ENCODE measurements at places on chromosomes 7 and 10.

DNA sequence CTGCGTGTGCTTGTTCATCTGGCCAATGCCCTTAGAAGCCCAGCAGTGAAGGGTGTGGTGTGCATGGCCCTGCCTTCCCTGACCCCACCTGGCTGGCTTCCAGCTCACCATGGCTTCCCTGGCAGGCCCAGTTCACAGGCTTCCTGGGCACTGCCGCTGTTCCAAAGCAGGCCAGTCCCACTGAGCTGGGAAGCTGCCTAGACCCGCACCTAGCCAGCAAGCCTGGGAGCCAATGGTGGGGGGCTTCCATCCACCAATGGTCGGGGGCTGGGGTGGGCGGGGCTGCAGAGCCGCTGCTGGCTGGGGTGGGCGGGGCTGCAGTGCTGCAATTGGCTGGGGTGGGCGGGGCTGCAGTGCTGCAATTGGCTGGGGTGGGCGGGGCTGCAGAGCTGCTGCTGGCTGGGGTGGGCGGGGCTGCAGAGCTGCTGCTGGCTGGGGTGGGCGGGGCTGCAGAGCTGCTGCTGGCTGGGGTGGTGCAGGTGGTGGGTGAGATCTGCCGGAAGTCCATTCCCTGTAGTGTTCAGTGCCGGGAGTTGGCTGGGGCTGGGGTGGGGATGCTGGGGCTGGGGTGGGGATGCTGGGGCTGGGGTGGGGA, 12.4 kb downstream of the CALY start:
- no peaks in the 10 kb centered on the region for H3K36me3 ChIP-seq
- peak; percentile 88 for DNase-seq
- peak overlapping the region; percentile 52 for H3K4me3 ChIP-seq
- peaks cover 56% of the 10 kb centered on the region for H3K27me3 ChIP-seq
- peaks cover 23% of the 10 kb centered on the region for H3K4me1 ChIP-seq
- H3K27ac ChIP-seq: no peak overlapping the region

- H3K4me1 ChIP-seq: peaks cover 68% of the 10 kb centered on the region
- peaks cover 23% of the 10 kb centered on the region for H3K36me3 ChIP-seq
- peak overlapping the region; percentile 31 for H3K27ac ChIP-seq
- DNase-seq: no peak
- no peak overlapping the region for H3K4me3 ChIP-seq
- H3K27me3 ChIP-seq: no peaks in the 10 kb centered on the region
These were observed 284.2 kb downstream of the PRPF18 start for GRCh38 chr10:13871011-13871410.

DNA sequence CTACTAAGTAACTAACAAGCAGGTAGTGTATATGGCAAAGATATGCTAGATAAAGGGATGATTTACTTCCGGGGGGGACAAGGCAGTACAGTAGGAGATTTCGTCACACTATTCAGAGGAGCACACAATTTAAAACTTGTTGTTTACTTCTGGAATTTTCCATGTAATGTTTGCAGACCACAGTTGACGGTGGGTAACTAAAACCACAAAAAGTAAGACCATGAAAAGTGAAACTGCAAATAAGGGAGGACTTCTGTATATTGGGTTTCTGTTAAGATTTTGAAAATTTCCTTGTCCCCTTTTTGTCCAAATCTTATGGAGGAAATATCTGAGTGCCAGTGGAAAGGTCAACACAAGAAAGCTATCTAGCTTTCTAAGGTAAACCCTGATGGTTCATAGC, 170.0 kb downstream of the ELAPOR2 start:
- no peak overlapping the region for H3K27ac ChIP-seq
- no peaks in the 10 kb centered on the region for H3K27me3 ChIP-seq
- no peak for DNase-seq
- H3K4me1 ChIP-seq: no peaks in the 10 kb centered on the region
- peaks cover 48% of the 10 kb centered on the region for H3K36me3 ChIP-seq

GRCh38 chr7:99829524-99830160, 1.8 kb downstream of the CYP3A43 start:
- peaks cover 6% of the 10 kb centered on the region for H3K27me3 ChIP-seq
- H3K27ac ChIP-seq: no peak overlapping the region
- H3K4me1 ChIP-seq: peaks cover 10% of the 10 kb centered on the region
- H3K4me3 ChIP-seq: no peak overlapping the region
- no peak for DNase-seq
- no peaks in the 10 kb centered on the region for H3K36me3 ChIP-seq

- H3K4me3 ChIP-seq: no peak overlapping the region
- peak overlapping the region; percentile 82 for H3K27ac ChIP-seq
- no peak for DNase-seq
- H3K36me3 ChIP-seq: peaks cover 45% of the 10 kb centered on the region
- no peaks in the 10 kb centered on the region for H3K27me3 ChIP-seq
These were observed 256.8 kb downstream of the ZMYND11 start for GRCh38 chr10:391847-392704.

GRCh38 chr7:39987641-39988347, 37.7 kb downstream of the CDK13 start:
- no peaks in the 10 kb centered on the region for H3K27me3 ChIP-seq
- DNase-seq: no peak
- no peak overlapping the region for H3K4me3 ChIP-seq
- peak overlapping the region; percentile 91 for H3K27ac ChIP-seq

DNA sequence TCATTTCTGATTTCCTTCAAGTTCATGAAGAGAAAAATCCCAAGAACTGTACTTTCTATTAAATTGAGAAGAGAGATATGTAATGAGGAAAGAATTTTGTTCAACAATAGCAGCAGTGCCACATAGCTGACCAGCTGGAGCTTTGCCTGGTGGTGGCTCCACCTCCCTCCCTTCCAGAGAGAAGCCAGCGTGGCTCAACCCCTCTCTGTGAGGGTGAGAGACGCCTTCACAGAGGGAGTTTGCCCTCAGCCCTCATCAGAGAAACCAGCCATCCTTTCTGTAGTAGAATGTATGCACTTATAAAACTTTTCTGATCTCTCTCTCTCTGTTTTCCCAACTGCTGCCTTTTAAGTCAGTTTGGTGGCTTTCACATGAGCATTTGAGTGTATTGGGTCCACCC, 20.5 kb upstream of the COL1A2 start:
- peaks cover 41% of the 10 kb centered on the region for H3K4me1 ChIP-seq
- peaks cover 14% of the 10 kb centered on the region for H3K36me3 ChIP-seq
- H3K27ac ChIP-seq: peak overlapping the region; percentile 84
- no peaks in the 10 kb centered on the region for H3K27me3 ChIP-seq

DNA sequence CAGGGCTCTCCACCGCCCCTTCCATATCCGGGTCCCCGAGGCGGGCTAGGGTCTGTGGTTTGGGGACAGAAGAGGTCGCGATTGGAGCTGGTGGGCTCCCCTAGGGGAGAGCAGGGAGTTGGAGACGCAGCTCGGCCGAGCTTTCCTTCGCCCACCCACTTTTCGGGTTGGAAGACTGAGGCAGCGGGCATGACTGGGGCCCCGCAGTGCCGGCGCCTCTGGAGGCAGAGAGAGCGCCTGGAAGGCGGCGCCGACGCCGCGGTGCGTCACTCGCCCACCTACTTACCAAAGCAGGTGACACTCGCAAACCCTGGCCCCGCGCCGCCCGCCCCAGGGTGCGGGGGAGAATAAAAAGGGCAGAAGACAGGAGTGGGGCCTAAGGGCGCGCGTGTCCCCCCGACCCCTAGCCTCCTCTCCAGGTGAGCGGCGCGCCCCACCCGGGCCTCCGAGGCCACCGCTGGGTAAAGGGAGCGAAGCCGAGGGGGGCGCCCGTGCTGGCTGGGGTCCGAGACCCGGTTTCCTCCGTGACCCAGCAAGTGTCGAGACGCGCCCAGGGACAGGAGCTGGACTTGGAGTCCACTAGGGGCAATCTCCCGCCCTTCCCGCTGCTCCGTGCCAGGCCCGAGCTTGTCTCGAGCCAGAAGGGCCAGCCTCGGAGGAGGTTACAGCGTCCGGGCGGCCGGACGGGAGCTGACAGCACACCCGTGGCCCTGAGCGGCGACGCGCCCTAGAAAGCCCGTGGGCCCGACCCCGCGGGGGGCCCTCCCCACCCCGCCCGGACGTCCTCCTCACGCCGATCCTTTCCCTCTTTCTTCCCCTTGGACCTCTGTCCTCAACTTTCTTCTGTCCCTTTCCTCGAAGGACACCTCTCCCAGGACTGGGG, 34.4 kb upstream of the GRID1 start:
- DNase-seq: peak; percentile 50
- H3K4me3 ChIP-seq: peak overlapping the region; percentile 80
- no peaks in the 10 kb centered on the region for H3K36me3 ChIP-seq
- H3K4me1 ChIP-seq: peaks cover 27% of the 10 kb centered on the region
- peaks cover 88% of the 10 kb centered on the region for H3K27me3 ChIP-seq
- no peak overlapping the region for H3K27ac ChIP-seq

DNA sequence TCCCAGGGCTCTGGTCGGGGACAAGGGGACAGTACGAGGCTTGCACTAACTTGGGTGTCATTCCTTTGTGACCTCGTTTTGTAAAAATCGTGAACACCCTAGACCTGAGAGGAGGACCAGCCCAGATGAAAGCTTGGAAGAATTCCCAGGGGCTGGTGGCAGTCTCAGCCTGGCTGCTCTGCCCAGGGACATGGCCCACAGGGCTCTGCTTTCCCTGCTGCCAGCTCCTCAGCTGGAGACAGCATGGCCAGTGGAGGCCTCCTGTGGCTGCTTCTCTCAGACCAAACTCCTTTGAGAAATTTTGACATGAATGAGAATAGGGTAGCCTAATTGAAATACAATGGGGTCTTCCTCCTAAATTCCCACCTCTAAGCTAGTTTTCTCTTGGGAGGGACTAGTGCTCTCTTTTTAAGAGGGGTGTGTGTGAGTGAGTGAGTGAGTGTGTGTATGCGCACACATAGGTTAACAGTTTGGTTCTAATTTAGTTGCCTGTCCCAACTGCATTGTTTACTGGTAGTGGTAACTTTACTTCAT, 140.3 kb upstream of the EFCAB10 start:
- no peak for DNase-seq
- H3K27ac ChIP-seq: no peak overlapping the region
- peaks cover 31% of the 10 kb centered on the region for H3K4me1 ChIP-seq

GRCh38 chr7:39321909-39322498, 244.2 kb upstream of the YAE1 start:
- peak overlapping the region; percentile 3 for H3K27ac ChIP-seq
- no peaks in the 10 kb centered on the region for H3K36me3 ChIP-seq
- peaks cover 43% of the 10 kb centered on the region for H3K4me1 ChIP-seq

DNA sequence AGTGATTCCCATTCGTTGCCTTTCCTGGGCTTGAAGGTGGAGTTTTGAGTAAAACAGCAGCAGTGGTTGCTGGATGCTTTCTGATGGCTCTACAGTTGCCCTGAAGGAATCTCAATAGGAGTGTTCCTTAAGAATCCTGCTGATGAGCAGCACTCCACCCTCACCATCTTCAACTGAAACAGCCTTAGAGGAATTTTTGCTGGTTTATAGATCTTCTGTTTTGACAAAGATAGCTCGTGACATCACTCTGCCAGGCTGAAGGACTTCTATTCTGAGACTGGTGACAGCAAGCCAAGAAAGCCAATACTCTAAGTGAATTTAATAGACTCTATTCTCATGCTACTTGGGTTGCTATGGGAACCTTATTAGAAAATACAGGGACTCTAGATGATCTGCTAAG, 1014.7 kb downstream of the NRG3 start:
- no peaks in the 10 kb centered on the region for H3K27me3 ChIP-seq
- no peak overlapping the region for H3K27ac ChIP-seq
- peaks cover 12% of the 10 kb centered on the region for H3K4me1 ChIP-seq
- H3K36me3 ChIP-seq: no peaks in the 10 kb centered on the region

GRCh38 chr7:33423646-33424020, 294.3 kb downstream of the BBS9 start:
- H3K27me3 ChIP-seq: peaks cover 4% of the 10 kb centered on the region
- no peak overlapping the region for H3K27ac ChIP-seq
- H3K4me1 ChIP-seq: peaks cover 19% of the 10 kb centered on the region
- no peak overlapping the region for H3K4me3 ChIP-seq
- H3K36me3 ChIP-seq: no peaks in the 10 kb centered on the region

- H3K27me3 ChIP-seq: no peaks in the 10 kb centered on the region
- no peak overlapping the region for H3K4me3 ChIP-seq
- H3K4me1 ChIP-seq: no peaks in the 10 kb centered on the region
- H3K36me3 ChIP-seq: peaks cover 82% of the 10 kb centered on the region
- H3K27ac ChIP-seq: peak overlapping the region; percentile 62
These were observed 34.8 kb downstream of the SLC25A13 start for GRCh38 chr7:96287132-96287531.
